ENCODE measurements at places on chromosomes 3 and 15.

DNA sequence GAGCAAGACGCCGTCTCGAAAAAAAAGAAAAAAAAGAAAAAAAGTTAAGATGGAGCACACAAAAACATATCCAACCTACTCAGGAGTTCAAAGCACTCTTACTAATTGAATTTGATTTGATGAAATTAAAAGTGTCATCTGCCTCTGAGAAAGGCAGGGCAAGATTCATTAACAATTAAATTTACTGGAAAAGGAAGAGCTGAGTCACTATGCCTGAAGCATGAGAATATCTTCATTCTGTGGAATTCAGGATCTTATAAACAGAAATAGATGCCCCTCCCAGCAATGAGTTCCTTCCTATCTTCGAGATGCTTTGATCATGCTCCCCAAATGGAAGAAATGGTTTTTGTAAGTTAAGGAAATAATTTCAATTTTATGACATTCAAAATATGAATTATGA is 61.0 kb upstream of the ST3GAL6 start:
- no peak for DNase-seq

DNA sequence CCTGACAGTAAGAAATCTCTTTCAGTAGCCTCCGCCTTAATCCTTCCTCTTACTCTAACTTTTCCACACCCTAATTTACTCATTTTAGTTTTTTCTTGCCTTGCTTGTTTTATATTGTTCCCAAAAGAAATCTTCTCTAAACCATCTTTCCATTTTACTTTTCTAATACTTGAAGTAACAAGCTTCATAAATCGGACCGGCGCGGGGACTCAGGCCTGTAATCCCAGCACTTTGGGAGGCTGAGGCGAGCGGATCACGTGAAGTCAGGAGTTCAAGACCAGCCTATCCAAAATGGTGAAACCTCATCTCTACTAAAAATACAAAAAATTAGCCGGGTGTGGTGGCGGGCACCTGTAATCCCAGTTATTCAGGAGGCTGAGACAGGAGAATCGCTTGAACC is 17.3 kb downstream of the ZNF148 start:
- no peak for DNase-seq

DNA sequence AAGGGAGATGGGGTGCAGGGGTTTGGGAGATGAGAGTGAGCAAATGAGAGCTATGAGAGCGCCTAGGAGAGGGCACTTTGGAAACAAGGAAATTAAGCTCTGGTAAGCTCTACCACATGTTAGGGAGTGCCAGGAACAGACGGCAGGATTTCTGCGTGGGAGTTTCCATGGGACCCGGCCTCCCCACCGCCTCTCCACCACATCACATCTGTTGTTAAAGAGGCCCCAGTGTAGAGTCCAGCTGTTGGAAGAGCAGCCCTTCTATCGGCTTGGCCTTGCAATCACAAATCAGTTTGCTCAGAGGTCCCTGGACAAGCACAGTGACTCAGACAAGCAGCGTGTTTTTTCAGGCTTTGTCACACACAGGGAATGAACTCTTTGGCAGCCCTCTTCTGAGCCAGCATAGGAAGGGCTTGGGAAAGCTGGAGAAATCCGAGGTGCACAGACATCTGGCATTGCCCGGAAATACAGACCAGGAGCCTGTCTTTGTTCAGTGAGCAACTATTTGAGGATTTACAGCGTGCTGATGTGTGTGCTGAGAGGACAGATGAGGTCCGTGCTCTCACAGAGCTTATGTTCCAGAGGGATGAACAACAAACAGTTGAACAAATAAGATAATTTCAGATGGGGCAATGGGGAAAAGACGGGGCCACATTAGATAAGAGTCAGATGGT is 370.6 kb upstream of the PROK2 start:
- no peak for DNase-seq

- DNase-seq = no peak
Measured at GRCh38 chr3:190694335-190695001, 168.0 kb downstream of the GMNC start.

DNA sequence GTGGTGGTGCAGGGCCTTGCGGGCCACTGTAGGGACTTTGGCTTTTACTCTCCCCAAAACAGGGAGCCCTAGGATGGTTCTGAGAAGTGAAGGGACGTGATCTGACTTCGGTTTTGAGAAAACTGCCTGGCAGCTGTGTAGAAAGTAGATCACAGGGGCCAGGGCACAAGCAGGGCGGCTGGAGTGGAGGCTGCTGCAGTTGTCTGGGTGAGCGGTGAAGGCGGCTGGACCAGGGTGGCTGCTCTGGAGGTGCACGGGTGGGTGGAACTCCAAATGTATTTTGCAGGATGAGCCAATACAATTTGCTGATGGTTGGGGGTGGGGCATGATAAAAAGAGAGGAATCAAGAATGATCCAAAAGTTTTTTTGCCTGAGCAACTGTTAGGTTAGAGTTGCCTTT is 29.8 kb upstream of the TRH start:
- DNase-seq = no peak

DNA sequence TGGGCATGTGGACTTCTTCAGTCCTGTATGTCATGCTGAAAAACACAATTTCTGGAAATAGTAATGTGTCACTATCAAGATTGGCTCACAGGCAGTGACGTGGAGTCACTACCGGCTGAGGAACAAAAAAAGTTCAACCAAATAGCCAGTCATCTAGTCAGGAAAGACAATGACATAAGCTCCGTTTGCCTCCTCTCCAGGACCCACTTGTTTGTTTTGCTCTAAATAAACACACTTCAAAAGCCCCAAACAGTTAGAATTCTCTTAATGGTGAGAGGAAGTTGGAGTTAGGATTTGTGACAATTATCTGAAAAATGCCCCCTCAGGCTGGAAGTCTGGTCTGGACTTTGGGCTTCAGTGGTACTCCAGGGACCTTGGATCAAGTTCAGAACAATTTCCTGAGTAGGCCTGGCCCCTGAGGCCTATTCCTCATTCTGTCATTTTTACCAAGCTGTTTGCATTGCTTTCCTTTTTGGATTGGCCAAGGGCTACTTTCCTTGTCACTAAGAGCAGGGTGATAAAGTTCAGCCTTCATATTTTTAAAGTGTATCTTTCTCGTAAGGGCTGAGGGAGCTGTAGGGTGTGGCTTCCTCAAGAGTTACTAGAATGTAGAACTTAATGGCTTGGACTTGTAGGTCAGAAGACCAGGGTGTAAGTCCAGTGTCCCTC is 98.9 kb downstream of the EOMES start:
- DNase-seq = no peak

Measured in NCI-H1048 (cell line).